ENCODE measurements at places on chromosomes 7 and 10.
A peak's percentile ranks its signal among the peaks of the same experiment; 100 is the strongest.

GRCh38 chr10:52645187-52645758, 127.3 kb downstream of the MBL2 start:
- DNase-seq = no peak

DNA sequence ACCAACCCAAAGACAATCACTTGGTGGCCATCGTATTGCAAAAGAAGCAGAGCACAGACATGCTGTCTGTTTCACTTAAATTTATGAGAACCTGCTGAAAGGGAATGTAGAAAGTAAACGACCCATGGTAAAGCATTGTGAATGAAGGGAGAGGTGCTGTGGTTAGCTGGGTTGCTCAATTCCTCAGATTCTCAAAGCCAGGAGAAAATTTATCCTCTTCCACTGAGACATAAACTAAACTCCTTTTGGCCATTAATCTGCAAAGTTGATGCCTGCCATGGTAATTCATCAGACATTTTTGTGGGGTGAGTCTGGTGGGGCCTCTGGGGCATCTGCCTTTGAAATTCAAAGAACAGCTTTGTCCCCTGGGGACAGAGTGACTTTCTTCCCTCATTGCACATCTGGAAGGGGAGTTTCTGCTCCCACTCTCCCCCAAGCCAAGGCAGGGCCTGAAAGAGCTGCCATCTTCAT, 951.0 kb downstream of the LRMDA start:
- peak; percentile 96 for DNase-seq

- DNase-seq = no peak
These were observed 312.1 kb upstream of the KAT6B start for GRCh38 chr10:74514322-74514721.

- peak; percentile 91 for DNase-seq
These were observed 32.4 kb downstream of the WBP1L start for GRCh38 chr10:102775935-102776669.

DNA sequence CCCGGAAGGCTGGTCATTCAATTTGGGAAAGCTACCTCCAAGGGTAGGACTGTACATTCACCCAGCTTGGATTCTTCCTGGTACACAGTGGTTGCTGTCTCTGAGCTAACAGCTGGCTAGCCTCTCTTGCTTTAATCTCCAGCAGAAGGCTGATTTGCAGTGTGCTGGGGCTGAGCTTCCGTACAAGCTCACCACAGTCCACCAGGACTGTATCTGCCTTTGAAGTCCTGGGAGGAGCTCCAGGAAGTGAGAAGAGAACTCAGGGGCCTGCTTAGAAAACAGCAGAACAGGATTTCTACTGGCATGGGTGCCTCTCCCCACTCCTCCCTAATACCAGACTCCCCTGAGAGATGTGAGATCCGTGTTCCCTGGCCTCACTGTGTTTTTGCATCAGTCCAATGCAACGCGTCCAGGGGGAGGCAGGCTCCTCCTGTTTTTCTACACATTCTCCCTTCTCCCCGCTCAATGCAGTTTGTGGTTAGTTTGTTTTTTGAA, 6.6 kb downstream of the AFAP1L2 start:
- DNase-seq = no peak

DNA sequence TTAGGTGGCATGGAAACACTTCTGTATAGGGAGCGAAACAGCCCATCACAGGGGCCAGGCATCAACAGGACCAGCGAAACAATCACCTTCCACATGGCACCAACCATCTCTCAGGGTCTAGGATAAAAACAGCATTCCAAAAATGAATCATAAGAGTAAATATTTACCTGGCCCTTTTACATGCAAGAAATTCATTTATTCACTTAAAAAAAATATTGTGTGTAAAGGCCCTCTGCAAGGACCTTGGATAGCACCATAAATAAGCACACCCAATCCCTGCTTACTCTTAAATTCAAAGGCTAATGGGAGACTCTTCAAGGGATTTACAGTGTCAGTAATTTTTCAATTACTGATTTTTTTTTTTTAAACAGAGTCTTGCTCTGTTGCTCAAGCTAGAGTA, 25.4 kb downstream of the CPVL start:
- no peak for DNase-seq

DNA sequence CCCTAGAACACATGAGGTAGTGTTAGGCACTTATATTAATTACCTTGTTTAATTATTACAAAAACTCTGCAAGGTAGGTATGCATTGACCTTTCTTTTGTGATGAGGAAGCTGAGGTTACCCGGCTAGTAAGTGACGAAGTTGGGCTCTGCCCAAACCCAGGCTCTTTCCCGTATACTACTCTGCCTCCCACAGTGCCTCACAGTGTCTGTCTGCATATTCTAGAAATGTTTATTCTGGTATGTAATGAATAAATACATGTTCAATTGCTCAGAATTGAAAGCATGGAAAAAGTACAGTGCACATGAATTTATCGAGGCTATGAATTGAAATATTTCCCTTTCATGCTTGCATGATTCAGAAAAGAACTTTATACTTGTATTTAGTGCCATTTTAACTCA, 304.9 kb downstream of the PHTF2 start:
- no peak for DNase-seq

Measured in fibroblast of skin of right biceps (primary cell).